ENCODE measurements at places on chromosomes 3 and 15.

DNA sequence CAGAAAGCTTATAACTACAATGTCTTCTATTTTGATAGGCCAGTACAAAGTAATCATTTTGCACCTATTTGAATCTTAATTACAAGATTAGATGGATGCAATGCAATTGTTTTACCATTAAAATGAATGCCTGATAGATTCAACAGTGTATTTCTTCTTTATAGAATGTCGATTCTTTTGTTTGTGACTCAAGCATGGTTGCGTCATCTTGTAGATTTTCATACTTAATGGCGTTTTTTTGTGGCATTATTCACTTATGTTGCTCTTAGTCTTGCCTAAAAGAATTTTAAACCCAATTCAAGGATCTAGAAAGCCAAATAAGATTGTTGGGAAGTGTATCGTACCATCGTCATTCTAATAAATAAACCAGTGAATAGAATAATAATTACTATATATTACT, 21.4 kb downstream of the ZBTB38 start:
- DNase-seq: no peak

DNA sequence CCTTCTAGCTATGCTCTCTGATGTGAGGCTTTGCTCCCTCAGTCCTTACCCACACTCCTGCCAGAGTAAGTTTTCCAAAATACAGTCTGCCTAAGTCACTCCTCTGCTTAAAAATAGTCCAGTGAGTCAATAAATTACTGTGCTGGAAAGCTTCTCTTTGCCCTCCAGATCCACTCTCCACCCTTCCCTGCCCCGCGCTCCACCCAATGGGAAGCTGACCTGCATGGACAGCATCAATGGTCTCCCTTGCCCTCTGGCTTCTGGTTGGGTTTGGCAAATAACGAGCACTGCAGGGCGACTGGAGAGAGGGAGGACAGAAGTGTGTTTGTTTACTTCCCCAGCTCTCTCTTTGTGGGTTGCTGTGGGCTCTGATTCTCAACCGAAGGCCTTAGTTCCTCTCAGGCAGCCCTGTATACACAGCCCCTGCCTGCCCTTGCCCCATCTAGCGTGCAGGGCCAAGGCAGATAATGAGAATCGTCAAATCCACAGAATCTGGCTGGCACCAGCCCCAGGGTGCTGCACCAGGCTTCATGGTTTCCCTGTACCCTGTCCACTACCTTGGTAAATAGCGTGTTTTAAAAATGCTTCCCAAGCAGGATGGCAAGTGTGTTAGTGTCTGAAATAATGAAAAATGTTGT, 110.4 kb downstream of the ADAMTSL3 start:
- no peak for DNase-seq

GRCh38 chr15:51405693-51406523, 64.5 kb downstream of the GLDN start:
- no peak for DNase-seq

- DNase-seq: no peak
Measured at GRCh38 chr3:193680220-193680619, 87.2 kb downstream of the OPA1 start.

DNA sequence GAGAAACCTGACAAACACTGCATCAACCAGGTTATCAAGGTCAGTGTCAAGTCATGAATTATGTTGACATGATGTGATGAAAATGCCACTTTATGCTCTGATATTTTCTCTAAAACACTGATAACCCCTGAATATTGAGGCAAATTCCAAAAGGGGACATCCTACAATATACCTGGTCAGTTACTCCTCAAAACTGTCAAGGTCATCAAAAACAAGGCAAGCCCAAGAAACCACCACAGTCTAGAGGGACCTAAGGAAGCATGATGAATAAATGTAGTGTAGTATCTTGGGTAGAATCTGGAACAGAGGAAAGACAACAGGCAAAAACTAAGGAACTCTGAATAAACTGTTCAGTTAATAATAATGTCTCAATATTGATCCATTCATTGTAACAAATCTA, 275.3 kb upstream of the THRB start:
- no peak for DNase-seq

GRCh38 chr15:60790641-60791040, 311.7 kb upstream of the ICE2 start:
- DNase-seq: no peak

DNA sequence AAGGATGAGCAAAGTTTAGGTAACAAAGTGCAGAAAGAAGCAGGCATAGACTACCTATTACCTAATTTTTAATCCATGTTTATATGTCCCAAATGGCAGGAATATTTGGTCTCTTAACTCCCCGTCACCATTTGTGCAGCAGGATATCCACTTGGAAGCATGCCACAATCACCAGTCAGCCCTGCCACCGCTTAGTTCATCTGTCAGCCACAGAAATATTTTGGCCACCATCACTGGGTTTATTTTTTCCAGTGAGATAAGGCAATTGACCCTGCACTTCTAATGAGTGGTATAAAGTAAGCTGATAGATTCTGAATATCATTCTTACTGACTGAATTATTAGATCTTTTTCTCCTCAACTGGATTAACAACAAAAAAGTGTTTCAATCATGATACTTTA, 152.9 kb upstream of the SOX2 start:
- DNase-seq: no peak

DNA sequence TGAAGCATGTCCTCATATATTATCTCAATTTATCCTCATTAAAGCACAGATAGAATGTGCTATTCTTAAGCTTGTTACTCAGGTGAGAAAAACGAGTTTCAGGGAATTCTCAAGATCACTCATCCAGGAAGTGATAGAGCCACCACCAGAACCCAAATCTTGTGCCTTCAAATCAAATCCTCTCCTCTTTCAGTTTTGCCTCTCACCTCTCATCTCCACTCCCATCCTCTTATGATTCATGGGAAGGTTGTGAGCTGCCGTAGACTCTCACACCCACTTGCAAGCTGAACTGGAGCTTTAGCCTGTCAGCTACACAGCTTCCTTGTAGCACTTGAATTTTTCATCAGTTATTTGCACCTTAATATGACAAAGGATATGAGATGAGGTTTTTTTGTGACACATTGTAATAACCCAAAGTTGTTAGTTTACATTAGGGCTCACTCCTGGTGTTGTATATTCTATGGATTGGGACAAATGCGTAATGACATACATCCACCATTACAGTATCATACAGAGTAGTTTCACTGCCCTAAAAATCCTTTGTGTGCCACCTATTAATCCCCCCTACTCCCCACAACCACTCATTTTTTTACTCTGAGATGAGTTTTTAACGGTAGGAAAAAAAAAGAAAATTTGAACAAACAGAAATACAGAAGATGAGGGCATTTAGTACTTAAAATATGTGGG, 25.7 kb downstream of the GPR15 start:
- no peak for DNase-seq

- DNase-seq: no peak
Measured at GRCh38 chr3:30623351-30623750, 16.9 kb downstream of the TGFBR2 start.

GRCh38 chr3:53921296-53921695, 29.6 kb upstream of the SELENOK start:
- DNase-seq: no peak

DNA sequence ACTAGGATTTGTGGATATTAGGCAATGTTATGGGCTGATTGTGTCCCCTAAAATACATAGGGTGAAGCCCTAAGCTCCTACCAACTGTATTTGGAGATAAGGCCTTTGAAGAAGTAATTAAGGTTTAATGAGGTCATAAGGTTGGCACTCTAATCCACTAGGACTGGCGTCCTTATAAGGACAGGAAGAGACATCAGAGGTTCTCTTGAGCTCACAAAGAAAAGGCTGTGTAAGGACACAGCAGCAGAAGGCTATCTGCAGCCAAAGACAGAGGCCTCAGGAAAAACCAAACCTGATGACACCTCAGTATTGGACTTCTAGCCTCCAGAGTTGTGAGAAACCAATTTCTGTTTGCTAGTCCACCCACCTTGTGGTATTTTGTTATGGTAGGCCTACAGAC, 416.7 kb downstream of the ZBTB20 start:
- DNase-seq: no peak

- peak; percentile 94 for DNase-seq
Measured at GRCh38 chr3:9843715-9844438, at the start of gene RPUSD3. Gene RPUSD3 (minus strand): TSS chr3:9844008. CDS start chr3:9843990, 18 bp downstream.

DNA sequence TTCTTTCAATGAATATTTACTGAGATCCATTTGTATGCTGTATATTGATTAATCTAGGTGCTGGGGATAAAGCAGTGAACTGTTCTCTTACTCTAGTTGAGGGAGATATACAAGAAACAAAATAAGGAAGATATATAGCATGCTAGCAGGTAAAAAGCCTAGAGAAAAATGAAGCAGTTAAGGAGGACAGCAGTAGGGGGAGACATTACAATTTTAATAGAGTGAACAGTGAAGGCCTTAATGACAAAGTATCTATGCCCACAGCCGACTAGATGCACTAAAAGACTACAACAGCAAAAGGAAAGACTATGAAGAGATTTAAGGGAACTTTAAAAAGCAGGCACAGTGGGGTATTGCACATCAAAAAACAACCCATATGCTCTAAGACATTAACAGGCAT, 81.4 kb downstream of the XRN1 start:
- DNase-seq: no peak

DNA sequence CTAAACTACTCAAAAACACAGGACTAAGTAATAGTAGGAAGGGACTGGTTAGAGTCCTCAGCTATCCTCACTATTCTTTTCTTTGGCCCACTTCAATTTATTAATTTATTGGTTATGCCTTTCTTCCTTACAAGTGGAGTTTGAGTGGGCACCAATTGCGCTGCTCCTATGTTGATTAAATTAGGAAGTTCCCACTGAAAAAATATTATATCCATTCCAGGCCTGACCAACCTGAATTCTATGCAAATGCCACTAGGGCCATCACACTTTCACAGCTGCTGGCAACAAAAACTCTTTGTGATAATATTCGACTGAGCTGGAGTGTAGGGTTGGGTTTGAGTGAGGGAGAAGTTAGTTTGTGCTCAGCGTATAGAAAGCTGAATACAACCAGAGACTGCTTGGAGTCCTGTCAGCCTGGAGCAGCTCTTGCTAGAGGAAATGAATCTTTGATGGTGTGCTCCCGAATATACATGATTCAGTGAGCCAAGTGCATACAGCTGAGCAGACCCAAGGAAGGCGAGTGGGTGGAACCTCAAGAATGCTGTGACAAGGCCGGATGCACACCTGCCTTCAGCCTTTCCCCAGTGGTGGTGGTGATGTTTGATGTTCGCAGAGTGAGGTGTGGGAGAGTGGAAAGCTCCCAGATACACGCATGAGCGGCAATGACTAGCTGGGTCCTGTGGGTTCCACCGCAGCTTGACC, 1.5 kb downstream of the ARHGEF3 start:
- DNase-seq: peak; percentile 44

DNA sequence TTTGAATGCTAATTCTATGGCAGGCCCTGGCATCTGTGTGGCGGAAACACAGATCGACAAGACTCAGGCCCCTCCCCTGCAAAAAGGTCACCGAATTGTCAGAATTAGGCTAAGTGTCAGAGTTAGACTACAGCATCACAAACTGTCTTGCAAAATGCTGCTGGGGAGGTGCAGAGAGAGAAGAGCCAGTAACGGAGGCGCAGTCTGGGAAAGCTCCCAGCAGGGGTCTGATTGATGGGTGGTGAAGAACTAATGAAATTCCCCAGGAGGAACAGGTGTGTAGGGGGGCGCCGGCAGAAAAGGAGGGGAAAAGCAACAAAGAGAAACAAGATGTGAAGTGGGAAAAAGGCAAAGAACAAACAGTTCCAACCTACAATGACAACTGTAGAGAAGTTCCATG, 72.7 kb upstream of the TAMM41 start:
- DNase-seq: no peak

DNA sequence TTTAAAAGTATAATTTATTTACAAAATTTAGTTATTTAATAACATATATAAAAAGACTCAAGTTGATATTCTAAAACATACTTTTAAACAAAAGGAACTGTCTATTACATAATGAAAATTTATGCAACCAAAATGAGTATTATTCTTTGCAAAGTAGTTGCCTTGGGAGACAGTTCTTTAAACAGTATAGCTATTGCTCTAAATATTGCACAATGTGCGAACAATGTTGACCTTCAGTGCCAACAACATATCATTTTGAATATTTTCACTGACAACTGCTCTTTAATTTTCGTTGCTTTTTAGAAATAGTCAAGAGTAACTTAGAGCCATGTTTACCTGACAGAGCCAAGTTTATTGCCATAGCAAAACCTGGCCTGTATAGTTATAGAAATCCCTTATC, 124.9 kb downstream of the ZBTB20 start:
- DNase-seq: no peak

- DNase-seq: no peak
Measured at GRCh38 chr3:65560901-65561300, 477.8 kb downstream of the MAGI1 start.

DNA sequence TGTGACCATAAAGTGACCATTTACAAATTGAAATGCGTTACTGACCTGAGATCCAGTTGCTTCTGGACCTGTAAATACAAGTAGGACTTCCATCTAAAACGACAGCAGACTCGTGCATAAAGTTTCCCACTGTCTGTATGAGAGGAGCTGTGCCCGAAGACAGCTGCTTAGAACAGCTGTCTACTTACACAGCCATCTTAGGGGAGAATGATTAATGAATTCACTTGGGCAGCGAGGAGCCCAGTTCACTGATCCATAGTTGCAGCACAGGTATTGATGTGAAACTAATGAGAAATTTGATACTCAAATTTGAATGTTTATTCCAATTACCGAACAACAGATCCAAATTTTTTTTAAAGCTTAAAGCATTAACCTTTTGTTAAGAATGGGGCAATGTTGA, 748.1 kb downstream of the NR2F2 start:
- DNase-seq: no peak

GRCh38 chr15:90799639-90800170, 68.7 kb upstream of the FURIN start:
- no peak for DNase-seq

DNA sequence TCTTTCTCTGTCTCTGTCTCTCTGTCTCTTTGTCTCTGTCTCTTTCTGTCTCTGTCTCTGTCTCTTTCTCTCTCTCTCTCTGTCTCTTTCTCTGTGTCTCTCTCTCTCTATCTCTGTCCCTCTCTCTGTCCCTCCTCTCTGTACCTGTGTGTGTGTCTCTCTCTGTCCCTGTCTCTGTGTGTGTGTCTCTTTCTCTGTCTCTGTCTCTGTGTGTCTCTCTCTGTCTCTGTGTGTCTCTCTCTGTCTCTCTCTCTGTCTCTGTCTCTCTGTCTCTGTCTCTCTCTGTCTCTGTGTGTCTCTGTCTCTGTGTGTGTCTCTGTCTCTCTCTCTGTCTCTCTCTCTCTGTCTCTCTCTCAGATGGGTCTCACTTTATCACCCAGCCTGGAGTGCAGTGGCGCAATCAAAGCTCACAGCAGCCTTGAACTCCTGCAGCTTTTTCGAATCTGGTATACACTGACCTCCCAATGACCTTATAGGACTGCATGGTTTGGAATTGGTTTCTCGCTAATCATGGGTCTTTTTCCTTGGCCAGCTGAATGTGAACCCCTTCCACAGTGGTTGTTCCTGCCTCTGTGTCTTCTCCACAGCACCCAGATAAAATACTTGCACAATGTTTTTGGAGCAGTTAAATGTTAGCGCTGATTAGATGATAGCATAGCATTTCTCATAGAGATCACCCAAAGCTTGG, 102.6 kb upstream of the KLHL25 start:
- DNase-seq: no peak

GRCh38 chr3:12187448-12188327, 29.0 kb upstream of the TIMP4 start:
- no peak for DNase-seq
